Hematopoietic multipotent progenitor cell treated with erythropoietin and hydrocortisone succinate and interleukin-3 and kit ligand, for 8 days (in vitro differentiated cells): ENCODE measurements at places on chromosomes 4 and X.

- DNase-seq = no peak
Measured at GRCh38 chrX:38061335-38061734, 55.0 kb downstream of the SYTL5 start.

DNA sequence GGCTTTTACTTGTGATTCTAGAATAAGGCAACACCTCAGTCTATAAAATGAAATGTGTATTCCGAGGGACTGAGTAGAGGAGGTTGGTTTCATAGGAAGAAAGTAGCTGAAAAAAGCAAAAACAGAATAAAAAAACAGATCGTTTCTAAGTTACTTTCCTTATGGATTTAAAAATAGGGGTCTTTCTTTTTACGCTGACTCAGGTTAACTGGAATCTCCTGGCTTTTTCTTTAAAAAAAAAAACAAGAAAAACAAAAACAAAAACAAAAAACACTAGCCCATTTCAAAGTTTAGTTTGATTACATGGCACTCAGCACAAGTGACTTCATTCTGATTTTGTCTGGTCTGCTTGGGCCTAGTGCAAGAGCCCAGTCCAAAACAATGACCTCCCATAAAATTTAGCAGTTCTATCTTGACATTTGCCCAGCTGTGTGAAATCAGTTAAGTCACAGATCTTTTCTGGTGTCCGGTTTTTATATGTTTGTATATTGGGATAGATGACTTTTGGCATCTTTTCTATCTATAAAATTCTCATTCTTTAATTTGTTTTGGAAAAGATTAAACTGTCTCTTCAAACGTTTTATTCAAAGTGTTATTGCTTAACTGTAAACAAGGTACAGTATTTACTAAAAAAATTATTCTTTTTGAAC, 222.7 kb upstream of the HTR2C start:
- no peak for DNase-seq

GRCh38 chrX:44906041-44906440, 33.1 kb downstream of the KDM6A start:
- no peak for DNase-seq

- DNase-seq = no peak
Measured at GRCh38 chr4:68570122-68570507, 6.0 kb downstream of the UGT2B17 start.

DNA sequence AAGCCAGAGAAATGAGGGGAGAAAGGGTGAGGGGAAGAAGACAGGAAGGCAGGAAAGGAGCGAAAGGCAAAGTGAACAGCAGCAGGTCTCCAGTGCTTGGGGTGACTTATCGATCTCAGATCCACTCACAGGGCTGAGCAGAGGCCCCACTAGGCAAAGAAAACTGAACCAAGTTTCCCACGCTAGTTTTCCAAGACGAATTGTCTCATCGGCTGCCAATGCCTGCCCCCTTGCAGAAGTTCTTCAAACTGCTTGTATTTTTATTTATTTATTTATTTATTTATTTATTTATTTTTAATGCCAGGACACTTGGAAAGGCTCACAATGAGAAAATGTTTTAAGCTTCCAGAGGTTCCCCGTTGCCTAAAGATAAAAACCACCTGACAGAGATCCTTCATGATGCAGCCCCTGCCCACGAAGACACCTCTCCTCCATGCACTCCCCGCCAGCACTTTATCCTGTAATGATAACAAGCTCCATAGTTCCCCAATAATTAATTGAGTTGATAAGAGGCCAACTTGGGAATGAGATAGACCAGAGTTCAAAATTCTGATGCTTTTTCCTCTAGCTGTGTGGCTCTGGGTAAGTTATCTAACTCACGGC, 43.2 kb downstream of the QDPR start:
- DNase-seq = peak; percentile 43

- DNase-seq = no peak
Measured at GRCh38 chrX:10208281-10208856, 51.6 kb downstream of the CLCN4 start.

- DNase-seq = no peak
Measured at GRCh38 chr4:23516716-23517115, 373.1 kb downstream of the PPARGC1A start.

DNA sequence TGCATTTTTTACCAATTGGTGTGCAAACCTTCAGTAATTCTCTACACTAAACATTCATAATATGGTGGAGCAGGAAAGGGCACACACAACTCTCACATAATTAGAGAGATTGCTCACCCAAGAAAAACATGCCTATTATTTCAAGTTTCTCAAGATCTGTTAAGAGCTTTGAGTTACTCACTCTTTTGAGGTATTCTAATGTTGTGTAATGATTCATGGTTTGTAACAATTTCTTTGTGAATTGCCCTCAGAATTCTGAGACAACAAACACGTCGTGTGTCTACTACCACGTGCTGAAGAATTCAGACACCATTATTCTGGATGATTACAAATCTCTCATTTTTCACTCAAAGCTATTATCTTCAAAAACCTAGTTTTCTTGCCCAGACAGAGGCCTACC, 82.8 kb downstream of the PDGFC start:
- no peak for DNase-seq

DNA sequence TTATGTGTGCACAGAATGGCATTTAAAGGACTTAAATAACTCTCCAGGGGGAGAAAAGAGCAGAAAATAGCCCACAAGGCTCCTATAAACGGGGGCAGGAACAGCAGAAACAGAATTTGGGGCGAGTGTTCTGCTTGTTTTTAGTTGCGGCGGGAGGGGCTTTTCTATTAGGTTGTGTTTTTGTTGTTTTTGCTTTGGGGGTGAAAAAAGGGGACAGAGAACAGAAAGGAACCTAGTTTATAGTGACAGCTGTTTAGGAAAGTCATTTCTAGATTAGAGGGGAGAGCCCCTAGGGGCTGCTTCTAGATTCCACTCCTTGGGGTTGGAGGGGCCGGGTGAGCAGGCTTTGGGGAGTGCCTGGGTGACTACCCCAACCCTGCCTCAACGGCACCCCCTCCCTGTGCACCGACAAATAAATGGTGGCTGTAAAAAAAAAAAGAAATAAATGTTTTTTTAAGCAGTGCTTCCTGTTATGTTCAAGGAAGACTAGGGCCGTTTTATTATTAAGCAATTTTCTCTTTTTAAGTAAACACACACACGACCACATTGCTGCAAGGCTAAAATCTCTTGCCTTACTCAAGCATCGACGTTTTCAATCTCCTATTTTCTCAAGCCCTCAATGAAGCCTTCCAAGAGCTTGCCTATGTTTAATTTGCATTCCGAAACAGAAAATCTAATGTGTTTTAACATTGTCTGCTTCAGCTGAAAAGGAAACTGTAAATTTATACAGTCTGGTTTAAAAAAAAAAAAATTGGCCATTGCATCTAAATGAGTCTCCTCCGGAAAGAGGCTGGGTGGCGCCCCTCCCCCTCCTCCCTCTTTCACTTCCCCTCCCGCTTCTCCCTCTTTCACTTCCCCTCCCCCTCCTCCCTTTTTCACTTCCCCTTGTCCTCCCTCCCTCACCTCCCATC, 123.3 kb upstream of the TBL1X start:
- peak; percentile 24 for DNase-seq

- DNase-seq = no peak
Measured at GRCh38 chr4:140719022-140719421, 37.2 kb downstream of the TBC1D9 start.
